Activated CD8-positive, alpha-beta memory T cell treated with anti-CD3 and anti-CD28 coated beads for 48 hours (primary cell): ENCODE measurements at places on chromosomes 3 and 15.

DNA sequence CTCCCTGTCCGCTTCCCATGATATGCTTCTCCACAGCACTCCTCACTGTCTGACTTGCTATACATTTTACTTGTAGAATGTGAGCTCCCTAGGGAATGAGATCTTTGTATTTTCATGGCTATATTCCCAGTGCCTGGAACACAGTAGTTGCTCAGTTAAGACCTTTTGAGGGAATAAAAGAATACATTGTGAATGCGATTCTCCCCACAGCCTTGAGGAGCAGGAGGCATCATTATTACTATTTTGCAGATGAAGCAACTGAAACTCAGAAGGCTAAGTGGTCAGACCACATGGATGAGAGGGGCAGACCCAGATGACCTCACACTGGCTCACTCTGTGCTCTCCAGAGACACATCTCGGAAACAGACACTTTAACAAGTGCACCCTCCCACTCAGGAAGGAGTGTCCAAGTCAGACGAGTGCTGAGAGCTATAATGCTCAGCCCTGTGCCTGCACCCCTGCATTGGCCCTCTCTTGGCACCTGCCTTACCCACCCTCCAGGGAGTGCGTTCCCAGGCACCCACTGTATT, 46.8 kb downstream of the SST start:
- no peak for DNase-seq

GRCh38 chr15:60773901-60774300, 295.0 kb upstream of the ICE2 start:
- no peak for DNase-seq

DNA sequence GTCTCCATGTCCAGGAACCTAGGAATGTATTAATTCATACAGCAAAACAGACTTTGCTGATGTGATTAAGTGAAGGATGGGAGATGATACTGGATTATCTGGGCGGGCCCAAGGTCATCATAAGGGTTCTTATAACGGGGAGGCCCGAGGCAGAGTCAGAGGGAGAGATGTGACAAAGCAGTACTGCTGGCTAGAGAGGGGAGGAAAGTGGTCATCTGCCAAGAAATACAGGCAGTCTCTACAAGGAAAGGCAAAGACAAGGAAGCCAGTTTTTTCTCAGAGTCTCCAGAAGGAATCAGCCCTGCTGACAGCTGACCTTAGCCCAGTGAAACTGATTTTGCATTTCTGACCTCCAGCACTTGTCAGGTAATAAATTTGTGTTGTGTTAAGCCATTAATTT, 66.2 kb upstream of the CORO2B start:
- no peak for DNase-seq

GRCh38 chr3:20683910-20684309, 497.9 kb upstream of the SGO1 start:
- no peak for DNase-seq

DNA sequence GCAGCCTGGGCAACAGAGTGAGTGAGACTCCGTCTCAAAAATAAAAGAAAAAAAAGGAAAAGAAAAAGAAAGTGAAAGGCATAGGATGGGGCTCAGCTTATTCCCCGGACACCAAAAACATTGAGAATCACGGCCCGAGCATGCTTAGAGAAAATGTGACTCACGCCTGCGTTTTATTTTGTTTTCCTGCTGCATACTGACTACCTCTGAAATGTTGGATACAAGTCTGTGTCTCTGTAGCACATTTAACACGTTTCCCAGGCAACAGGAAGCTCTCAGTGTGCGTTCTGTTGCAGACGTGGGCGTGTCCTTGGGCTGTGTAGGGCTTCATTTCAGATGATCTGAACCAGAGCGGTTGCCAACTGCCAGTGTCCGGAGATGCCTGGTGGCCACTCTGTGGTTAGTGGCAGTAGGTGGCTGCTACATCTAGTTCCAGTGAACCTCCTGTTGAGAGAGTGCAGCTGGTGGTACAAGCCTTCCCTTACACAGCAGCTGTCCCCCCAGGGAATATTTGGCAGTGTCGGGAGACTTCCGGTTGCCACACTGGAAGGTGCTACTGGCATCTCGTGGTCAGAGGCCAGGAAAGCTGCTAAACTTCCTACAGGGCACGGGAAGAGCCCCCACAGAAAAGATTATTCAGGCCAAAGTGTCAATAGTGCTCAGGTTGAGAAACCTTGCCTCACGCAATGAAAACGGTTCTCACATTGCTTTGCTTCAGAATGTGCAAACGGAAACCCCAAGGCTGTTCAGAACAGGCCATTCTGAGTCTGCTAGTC, 3.0 kb downstream of the SLC51A start:
- no peak for DNase-seq

DNA sequence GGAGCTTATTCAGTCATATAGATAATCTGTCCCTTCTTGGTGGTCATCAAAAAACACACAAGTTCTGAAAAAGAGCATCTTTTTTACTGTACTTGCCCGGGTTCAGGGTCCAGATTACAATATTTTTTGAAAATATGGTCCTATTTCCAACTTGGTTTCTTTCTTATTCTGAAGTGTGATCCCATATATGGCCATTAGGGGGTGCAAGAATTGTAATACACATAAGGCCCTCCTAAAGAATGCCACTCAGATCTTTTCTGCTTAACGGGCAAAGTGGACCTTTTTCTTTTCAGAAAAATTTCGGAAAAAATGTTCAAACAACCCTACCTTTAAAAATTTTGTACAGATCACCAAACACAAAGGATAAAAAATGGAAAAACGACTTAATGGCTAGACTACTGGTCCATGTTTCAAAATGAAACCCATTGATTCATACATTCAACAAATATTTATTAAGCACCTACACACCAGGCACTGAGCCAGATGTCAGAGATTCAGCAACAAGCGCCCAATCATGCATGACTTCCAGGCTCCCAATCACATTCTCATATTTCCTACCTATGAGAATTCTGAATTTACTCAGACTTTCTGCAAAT, 102.0 kb upstream of the MYRIP start:
- DNase-seq: no peak
